ENCODE measurements at places on chromosomes 12 and 14.

DNA sequence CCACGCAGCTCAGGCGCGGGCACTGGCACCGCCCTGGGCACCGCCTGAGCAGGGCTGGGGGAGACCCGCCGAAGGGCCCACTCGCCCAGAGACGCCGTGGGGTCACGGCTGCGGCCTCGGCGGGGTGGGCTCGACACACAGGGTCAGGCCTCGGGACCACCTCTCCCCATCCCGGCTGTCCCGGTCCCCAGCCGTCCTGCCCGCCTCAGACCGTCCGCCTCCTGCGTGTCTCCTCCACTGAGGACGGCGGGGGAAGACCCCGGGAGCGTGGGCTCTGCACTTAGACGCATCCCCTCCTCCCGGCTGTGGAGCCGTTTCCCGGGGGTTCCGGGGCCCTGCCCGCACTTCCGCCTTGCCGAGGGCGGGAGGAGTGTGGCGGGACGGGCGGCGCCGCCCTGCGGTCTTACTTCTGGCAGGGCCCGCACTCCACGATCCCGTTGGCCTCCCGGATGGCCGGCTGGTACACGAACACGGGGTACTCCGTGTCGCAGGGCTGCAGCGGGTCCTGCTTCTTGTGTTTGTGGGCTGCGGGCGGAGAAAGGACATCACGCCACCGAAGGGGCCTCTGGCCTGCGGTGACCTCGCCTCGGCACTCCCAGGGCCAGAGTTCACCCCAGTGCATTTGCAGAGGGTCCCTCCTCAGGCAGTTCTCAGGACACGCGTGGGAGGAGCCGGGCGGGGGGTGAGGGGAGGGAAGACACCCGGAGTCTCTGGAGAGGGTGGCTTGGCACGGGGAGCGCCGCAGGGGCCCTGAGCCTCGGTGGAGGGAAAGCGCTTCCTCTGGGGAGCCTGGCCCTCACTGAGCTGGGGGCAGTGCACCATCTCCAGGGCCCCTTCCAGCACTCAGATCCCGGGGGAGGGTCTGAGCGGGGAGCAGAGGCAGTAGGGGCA is 23.1 kb upstream of the LRTM2 start:
- no peak for DNase-seq

- no peak for DNase-seq
Observed at GRCh38 chr12:51897181-51897580, 9.3 kb downstream of the ANKRD33 start.

DNA sequence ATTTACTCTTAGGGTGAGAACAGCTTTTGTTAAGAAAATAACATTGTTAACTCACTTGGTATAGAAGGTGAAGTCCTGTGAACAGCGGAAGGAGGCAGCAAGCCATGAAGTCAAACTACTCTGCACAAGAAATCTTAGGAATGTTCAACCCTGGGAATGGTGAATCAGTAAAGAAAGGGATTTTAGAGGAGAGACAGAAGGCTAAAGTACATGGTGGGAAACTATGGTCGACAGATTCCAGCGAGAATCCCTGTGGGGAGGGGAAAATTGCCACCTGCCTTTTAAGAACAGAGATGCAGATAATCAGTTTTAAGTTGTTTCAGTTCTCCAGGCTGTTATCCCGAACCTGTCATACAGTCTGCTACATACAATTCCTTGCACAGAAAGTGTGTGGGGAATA is 63.2 kb upstream of the PTPRR start:
- DNase-seq, result no peak

DNA sequence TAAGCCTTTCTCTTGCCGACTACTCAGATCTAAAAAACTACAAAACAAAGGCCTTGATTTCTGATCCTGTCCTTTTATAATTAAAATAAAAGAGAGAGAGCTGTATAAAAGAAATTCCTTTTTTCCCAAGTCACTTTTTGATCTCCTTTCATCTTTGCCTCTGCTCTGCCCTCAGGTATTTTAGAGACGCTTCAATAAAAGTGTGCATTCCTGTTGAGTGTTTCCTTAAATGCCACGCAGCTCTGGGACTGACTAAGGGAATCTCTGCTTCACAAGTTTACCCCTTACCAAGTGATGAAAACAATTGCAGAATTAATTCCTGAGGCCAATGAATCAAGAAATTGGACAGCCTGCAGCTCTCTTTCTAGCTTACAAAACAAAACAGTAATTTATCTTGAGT is 1109.8 kb downstream of the TMTC2 start:
- no peak for DNase-seq

DNA sequence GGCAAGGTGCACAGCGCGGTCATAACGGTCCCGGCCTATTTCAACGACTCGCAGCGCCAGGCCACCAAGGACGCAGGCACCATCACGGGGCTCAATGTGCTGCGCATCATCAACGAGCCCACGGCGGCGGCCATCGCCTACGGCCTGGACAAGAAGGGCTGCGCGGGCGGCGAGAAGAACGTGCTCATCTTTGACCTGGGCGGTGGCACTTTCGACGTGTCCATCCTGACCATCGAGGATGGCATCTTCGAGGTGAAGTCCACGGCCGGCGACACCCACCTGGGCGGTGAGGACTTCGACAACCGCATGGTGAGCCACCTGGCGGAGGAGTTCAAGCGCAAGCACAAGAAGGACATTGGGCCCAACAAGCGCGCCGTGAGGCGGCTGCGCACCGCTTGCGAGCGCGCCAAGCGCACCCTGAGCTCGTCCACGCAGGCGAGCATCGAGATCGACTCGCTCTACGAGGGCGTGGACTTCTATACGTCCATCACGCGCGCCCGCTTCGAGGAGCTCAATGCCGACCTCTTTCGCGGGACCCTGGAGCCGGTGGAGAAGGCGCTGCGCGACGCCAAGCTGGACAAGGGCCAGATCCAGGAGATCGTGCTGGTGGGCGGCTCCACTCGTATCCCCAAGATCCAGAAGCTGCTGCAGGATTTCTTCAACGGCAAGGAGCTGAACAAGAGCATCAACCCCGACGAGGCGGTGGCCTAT is 875 bp downstream of the HSPA2 start:
- peak; percentile 82 for DNase-seq

All from suprapubic skin (tissue), 4 donors.